ENCODE measurements at places on chromosomes 5 and 9. TPM values are rescaled to one million over a fixed set of nuclear protein-coding genes. Genes with fewer than 3 reads are reported as not detected.
A peak's percentile ranks its signal among the peaks of the same experiment; 100 is the strongest.

GRCh38 chr5:123790226-123790625, 278.2 kb downstream of the CSNK1G3 start:
- DNase-seq, result no peak

- DNase-seq, result peak; percentile 68
Measured at GRCh38 chr5:80481019-80481893, 6.6 kb upstream of the FAM151B start.

DNA sequence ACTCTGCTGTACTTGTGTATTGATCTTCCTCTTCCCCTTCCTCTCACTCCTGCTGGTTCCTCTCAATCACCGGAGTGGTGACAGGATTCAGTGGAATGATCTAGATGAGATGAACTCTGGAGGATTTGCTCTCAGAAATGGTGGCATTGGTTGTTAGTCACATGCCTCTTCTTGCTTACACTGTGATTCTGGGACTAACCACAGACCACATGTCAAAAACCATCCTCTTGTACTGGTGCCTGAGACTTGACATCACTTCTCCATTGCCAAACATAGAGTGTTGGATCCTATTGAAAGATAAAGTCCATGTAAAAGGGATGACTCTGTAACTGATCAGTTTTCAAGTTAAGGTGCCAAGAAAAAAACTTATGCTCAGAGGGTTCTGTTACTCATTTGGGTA, 506.5 kb downstream of the DMAC1 start:
- DNase-seq, result no peak

- no peak for DNase-seq
Measured at GRCh38 chr5:141986072-141986471, 17.2 kb downstream of the RNF14 start.

Gene SNX18
- 19.3 TPM for total RNA-seq

- no peak for DNase-seq
Measured at GRCh38 chr9:130846487-130847305, 11.6 kb downstream of the ABL1 start.

- DNase-seq, result no peak
Measured at GRCh38 chr5:181120306-181120705, 10.7 kb downstream of the OR2V1 start.

Gene SPACA9
- total RNA-seq, result 7.7 TPM

Gene PTPRD
- not detected for total RNA-seq

Gene MAPKAP1
- 63.9 TPM for total RNA-seq

- DNase-seq, result no peak
Measured at GRCh38 chr9:123927625-123928532, 2.0 kb downstream of the DENND1A start.

Gene ARL14EPL
- total RNA-seq, result not detected

DNA sequence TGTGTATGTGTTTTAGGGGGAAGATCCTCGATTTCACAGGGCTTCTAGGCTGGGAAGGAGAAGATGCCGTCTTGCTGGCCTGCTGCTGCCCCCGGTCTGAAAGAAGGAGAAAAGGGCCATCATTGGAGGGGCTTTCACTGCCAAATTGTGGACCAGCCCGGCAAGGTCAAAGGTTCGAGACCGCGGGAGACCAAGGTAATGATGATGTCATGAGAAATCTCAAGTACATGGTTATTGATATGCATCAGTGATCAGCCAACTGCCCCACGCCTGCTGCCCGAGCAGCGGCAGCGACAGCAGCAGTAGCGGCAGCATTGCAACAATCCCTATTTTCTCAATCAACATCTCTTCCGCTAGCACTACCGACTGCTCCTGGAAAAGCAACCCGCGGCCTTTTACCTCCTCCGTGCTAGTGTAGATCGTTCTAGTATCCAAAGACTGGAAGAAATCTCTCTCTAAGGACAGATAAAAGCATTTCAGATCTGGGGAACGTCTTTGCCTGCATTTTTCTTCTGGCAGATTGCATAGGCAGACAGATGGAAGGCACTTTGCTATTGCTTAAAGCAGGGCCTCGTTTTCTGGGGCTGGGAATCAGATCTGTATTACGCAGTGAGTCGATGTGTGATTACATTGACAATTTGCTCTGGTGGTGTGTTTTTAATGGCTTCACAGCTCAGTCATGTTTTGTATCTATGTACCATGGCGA, 215.3 kb downstream of the MEF2C start:
- DNase-seq, result no peak

- no peak for DNase-seq
Measured at GRCh38 chr9:135492886-135493669, 7.4 kb upstream of the MRPS2 start.

DNA sequence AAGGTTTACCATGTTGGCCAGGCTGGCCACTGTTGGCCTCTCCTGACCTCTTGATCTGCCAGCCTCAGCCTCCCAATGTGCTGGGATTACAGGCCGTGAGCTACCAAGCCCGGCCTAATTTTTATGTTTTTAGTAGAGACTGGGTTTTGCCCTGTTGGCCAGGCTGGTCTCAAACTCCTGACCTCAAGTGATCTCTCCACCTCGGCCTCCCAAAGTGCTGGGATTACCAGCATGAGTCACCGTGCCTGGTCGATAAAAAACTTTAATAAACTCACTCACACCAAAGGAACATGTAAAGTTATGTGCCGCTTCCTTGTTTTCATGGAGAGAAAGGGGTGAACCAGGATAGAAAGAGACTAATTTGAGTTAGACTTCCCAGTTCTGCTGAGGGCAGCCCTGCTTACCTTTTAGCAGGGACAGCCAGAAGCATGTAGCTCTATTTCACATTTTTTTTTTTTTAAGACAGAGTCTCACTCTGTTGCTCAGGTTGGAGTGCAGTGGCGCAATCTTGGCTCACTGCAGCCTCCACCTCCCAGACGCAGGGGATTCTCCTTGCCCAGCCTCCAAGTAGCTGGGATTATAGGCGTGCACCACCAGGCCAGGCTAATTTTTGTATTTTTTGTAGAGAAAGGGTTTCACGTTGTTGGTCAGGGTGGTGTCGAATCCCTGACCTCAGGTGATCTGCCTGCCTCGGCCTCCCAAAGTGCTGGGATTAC, 11.4 kb upstream of the HAUS6 start:
- no peak for DNase-seq

GRCh38 chr9:129221233-129221632, 43.2 kb upstream of the IER5L start:
- DNase-seq, result peak; percentile 80

GRCh38 chr9:88932766-88933165, 58.5 kb upstream of the S1PR3 start:
- DNase-seq, result no peak

Gene AK1
- total RNA-seq, result 22.4 TPM

- DNase-seq, result no peak
Measured at GRCh38 chr9:10250219-10250618, 362.6 kb downstream of the PTPRD start.

Gene REEP5
- total RNA-seq, result 77.6 TPM

Measured in activated CD8-positive, alpha-beta T cell treated with anti-CD3 and anti-CD28 coated beads, Interleukin-2, amount 10 ng/mL, durations not matched to agents 7 days and 5 days (primary cell).